Stimulated activated CD8-positive, alpha-beta memory T cell treated with anti-CD3 and anti-CD28 coated beads, Interleukin-2, amount 100 ng/mL, for 1 hour (primary cell): ENCODE measurements at places on chromosomes 2 and 18.

DNA sequence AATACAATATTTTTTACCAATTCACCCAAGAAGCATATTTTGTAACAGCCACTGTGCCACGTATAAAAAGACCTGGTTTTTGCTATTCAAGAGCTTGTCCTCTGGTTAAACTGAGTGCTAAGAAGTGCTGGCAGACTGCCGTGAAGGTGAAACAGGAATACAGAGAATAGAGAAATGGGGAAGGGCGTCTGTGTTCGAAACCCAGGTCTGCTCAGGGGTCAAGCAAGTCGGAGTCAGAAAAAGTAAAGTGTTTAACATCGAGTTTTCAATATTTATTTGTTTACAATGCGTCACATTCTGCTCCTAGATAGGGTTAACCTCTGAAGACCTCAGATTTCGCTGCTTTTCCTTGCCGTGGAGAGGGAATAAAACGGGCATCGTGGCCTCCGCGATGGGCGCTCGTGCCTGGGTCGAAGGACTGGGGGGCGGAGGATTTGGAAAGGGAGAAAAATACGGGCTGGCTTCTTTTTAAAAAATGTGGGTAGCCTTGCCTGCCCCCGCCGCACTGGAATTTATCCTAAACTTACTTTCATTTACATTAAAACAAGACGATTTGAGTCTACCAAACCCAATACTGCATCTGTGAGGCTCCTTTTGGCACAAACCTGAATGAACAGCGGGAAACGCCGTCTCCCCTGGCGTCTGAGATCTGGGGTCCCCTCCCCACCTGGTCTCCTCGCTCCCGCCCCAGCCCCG lies 1.1 kb upstream of the SNTG2 start:
- DNase-seq: no peak

GRCh38 chr18:59498506-59499086 lies 139.5 kb upstream of the LMAN1 start:
- DNase-seq: no peak

DNA sequence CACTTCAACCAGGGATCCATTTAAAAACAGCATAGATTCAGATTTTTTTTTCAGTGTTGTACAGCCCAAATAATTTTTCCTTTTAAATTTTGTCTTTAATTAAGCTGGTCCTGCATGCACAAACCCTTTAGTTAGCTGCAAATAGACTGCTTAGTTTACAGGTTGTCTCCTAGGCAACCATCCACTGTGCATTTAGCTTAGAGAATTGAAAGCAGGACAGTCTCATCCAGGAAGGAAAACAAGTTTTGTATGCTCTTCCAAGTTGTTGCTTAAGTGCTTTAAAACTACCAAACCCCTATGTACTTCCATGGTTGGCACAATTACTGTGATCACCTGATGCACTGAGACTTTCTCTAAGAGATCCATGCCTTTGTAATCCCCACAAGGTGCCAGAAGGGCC lies at the start of gene MAP3K19:
MAP3K19 (minus strand) TSS at position 148 of the 400 bp plus-strand sequence. CDS start 22,800 bp downstream, outside the sequence.
- no peak for DNase-seq

DNA sequence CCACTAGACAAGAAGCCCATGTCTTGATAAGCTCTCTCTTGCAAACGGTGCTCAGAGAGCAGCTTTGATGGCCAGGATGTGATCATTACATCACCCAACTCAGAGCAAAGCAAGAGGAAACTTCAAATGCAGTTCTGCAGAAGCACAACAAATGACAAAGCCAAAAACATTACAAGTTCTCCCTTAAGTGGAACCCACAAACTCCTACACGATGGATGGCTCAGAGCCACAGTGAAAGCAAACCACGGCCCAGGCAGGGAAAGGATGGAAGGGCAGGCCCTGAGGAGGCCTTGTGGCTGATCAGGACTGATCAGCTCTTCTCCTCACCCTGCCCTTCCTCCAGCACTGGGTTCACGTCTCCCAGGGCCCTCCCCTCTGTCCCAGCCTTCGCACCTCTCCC lies 326.4 kb downstream of the EIPR1 start:
- DNase-seq: no peak

DNA sequence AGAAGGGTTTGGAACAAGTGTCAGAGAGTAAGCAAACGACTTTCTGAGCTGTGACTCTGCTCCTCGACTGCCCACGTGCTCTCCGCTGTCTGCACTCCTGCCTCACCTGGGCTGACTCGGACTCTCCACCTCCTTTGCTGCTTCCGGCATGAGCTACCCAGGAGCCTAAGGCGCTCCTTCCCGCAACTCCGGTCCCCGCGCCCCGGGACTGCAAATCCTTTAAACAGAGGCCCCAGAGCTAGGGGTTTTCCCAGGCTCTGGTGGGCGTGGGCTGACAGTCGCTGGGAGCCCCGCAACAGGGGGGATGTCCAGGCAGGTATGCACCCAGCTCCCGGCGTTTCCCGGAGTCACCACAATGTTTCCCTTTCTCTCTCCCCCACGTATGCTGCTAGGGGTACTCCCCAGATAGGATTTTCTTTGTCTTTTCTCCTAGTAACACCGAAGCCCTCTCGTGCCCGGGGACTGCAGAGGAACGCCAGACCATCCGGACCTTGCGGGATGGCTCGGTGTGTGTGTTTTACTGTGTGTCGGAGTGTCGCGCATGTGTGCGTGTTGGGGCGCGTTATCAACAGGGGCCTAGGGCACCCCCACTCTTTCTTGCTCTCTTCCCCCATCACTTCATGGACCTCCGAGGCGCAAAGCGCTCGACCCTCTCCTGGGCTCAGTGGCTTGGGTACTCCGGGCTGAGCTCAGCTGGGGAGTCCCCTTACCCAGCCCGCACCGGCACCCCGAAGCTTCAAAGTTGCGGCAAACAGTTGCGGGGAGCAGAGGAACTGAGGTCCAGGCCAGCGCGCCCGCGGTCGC lies 691 bp upstream of the THSD7B start:
- no peak for DNase-seq

DNA sequence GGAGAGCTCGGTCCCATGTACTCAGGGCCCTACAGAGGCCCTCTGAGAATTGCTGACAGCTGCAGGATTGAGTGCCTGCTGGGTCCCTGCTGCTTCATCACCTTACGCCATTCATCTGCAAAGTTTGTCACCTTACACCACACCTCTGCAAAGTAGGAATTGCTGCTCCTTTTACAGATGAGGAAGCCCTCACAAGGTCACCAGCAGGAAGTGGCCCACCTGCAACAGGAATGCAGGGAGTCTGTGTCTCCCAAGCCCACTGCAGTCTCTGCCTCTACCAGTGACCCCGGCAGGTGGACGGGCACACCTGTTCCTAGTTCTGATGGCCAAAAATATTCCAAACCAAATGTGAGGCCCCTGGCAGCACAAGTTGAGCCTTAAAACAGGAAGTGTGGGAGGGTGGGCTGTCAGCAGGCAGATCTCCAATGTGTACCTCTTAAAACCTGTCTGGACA lies 441.4 kb downstream of the NBAS start:
- DNase-seq: no peak

GRCh38 chr2:32591669-32592463 lies 36.0 kb upstream of the TTC27 start:
- no peak for DNase-seq

- no peak for DNase-seq
Observed at GRCh38 chr2:160555420-160556071, 61.9 kb upstream of the RBMS1 start.

DNA sequence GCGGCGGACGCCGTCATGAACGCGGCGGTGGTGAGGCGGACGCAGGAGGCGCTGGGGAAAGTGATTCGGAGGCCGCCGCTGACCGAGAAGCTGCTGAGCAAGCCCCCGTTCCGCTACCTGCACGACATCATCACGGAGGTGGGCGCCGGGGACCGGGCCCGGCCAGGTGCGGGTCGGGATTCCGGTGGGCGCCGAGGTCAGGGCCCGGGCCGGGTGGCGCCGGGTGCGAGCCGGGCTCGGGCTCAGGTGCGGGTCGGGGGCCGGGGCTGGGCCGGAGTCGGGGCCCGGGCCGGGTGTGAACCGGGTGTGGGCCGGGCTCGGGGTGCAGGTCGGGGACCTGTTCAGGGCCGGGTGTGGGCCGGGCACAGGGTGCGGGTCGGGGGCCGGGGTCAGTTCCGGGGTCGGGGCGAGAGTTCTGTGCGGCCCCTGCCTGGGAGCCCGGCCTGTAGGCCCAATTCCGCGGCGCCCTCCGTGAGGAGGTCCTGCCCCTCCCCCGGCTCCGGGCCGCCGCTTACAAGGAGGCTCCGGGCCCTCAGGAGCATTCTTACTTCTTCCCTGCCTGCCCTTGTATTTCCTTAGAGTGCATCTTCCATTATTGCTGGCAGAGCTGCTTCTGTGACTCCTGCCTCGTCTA lies 447 bp downstream of the TRAF3IP1 start:
- no peak for DNase-seq

DNA sequence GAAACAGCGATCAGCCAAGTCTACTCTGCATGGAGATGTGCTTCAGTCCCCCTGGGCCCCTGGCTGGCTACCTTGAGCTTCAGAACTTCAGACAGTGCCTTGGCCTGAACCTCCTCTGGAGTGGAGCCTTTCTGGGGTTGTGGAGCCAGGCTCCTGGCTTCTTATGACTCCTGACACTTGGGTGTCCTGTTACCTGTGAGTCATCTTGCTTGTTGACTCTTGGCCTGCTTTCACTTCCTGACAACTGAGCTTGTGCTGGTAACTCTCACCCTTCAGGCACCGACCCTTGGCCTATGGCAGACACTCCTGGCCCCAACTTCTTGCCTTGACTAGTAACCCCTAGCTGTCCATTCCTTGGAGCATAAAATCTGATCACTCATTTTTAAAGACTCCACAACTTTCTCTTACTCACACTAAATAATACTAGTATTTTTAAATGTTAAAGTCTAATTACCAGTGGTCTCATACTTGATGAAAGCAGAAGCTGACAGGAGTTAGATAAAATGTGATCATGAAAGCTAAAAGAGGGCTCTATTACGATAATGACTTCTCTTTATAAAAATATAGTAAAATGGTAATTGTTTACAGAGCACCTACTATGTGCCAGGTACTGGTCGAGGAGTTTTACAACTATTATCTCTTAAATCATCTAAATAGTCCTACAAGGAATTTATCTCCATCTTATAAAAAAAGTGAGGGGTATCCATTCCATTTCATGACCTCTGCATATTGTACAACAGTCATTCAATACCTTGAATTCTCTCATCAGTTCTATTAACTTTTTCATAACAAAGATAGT lies 46.3 kb upstream of the VIT start:
- DNase-seq: no peak

- DNase-seq: no peak
Observed at GRCh38 chr2:137181370-137181769, 416.0 kb downstream of the THSD7B start.

DNA sequence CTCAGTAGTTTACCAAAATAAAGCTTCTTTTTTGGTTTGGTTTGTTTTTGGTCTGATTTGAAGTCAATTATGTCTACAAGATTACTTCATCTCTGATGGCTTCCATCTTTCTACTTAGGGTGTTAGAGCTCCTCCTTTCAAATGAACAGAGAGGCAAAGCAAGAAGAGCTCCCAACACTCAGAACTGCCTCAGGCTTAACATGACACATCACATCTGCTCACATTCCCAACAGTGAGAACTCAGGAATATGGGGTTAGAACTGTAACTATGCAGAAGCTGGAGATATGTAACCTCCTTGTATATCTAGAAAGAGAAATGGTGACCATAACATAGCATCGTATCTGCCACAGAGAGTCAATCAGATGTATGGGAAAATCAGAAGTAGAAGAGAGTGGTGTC lies 11.4 kb upstream of the LRATD1 start:
- DNase-seq: no peak

DNA sequence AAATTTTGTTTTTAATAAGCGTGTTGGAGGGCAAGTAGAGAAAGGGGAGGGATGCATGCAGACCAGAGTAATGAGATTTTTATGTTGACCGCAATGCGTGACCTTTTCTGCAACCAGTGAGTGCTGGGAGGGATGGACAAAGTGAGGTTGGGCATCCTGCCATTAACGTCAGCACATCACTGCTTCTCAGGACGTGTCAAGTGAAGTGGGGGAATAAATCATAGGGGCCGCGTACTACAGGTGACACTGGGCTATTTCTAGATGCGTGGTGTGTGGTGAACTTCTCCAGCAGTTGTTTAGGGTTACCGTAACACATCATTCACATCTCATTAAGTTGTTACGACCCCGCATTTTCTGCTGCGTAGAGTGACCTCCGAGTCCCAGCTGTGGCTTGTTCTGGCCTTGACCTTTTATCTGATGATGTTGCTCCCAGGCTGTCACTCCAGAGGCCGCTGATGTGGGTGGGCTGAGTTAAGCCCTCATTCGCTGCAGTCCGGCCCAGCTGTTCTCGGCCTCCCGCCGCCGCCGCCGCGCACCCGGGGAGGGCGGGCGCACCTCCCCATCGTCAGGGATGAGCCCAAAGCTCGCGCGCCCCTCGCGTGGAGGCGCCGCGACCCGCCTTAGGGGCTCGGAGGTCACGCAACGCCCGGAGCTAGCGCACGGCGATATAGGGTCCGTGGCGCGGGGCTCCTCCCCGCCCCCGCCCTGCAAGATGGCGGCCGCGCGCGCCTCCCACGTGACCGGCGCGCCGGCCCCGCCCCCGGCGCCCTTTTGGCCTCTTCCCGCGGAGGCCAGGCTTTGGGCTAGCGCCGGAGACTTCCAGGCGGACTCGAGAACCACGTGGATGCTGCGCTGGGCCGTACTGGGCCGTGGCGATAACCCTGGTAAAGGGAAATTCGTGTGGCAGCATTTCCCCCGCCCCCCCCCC lies 3.5 kb downstream of the ZCCHC2 start:
- DNase-seq: peak; percentile 31

GRCh38 chr2:149005471-149006077 lies 32.9 kb upstream of the LYPD6B start:
- DNase-seq: no peak

DNA sequence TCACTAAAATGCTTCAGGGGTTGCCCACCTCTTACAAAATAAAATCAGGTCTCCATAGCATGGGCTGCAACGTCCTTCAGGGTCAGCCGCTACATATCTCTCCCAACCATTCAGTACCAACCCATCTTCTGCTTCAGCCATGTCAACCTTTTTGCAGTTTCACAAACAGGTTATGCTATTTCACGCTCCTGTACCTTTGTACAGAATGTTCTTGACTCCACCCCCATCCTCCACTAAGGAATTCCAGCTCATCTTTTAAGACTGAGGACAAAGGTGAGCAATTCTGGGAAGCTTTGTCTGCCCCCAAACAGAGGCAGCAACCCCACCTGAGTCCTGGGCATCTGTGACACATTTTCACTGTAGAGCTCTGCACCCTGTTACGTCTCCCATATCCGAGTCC lies 8.8 kb upstream of the EVA1A start:
- no peak for DNase-seq

- DNase-seq: no peak
Observed at GRCh38 chr2:61763605-61764034, 90.2 kb downstream of the FAM161A start.

GRCh38 chr18:13524054-13524453 lies 202.3 kb downstream of the FAM210A start:
- DNase-seq: no peak

DNA sequence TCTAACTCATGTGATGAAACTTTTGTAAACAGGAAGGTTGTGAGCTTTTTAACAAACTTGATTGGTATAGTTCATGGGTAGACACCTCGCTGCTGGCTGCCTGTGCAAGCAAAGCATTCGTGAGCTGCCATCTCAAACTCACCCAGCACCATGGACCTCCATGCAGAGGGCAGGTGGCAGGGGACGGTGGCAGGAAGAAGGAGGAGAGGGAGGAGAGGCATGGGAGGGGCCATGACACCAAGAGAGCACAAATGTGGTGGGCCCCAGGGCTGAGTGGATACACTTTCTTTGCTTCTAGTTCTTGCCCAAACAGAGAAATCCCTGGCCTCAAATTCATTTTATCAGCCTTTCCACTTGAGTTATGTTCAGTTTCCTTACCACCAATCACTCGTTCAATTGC lies 29.1 kb downstream of the AFG3L2 start:
- no peak for DNase-seq

GRCh38 chr18:53018791-53019190 lies 678.8 kb downstream of the DCC start:
- DNase-seq: no peak

GRCh38 chr18:4096486-4096885 lies 358.6 kb downstream of the DLGAP1 start:
- DNase-seq: no peak
